ENCODE measurements at places on chromosomes 7 and 10.
A peak's percentile ranks its signal among the peaks of the same experiment; 100 is the strongest.

DNA sequence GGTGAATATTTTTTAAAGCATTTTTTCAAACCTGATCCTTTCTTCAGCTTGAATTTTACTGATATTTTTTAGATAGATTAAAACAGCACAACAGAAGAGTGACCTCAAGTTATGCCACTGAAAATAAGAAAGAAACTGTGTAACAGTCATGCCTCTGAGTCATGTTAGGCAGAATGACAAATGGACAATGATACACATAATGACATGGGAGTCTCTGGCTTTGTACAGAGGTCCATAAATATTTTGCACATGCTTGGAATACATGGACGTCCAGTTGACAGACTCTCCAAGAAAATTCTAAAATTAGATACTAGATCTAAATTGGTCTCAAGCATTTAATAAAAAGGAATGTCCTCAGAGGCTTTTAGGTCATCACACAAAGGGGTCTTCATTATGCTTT lies 21.9 kb upstream of the SEMA3A start:
- DNase-seq: no peak

DNA sequence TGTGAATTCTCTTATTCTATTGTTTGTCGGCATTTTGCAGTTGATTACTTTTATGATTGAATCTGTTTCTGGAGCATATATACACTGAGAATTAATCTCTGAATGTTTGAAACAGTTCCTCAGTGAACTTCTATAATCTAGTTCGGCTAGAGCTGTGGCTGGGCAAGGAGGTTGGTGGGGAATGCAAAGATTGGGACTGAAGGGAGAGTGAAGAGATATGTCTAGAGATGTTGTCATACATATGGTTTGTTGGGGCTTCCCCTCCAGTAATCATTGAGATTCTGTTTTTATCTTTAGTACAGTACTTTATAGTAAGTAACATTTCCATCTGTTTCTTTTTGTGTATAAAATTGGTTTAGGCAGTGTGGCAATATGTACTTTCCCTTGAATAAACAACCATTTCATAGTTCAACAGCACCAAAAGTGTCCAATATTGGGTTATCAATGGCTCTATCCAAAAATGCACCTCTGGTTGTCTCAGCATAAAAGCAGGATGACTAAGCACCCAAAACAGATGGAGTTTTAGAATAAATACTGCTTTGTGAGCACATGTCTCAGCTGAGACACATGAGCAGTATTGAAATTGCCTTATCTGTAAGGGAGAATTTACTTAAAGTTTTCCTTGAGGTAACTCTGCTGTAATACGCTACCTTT lies 36.7 kb downstream of the WAC start:
- no peak for DNase-seq

DNA sequence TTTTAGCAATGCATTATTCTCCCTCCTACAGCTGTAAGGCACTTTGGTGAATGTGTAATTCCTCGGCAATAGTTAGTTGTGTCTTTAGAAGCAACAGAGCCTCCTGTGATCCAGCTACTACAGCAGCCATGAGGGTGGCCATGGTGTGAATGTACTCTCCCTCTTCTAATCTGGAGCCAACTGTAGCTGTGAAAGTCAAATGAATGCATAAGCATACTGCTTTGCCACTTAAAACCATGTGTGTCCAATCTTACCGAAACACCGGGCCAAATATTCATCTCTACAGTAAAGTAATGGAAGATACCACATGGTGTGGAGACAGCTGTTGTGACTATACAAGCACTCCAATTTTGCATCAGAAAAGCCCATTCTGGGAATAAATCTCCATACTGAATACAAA lies 195.0 kb downstream of the DNAJC1 start:
- DNase-seq: no peak

- DNase-seq: no peak
These were observed 229.8 kb upstream of the LRRN3 start for GRCh38 chr7:110861163-110861562.

DNA sequence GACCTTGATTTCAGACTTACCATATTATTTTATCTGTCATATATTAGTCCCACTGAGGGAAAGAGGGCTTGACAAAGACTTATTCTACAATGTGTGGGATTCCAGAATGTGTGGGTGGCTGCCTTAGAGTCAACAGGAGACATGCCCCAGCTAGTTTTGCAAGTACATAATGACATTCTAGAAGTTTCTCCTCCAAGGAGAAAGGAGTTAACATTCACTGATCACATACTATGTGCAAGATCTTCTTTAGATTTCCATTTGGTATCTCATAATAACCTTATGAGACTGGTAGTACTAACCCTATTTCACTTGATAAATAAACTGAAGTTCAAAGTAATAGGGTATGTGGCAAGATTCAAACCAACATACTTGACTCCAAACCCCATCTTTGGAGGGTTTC lies 25.2 kb downstream of the IRF5 start:
- DNase-seq: no peak

- DNase-seq: no peak
These were observed 8.7 kb downstream of the ZKSCAN1 start for GRCh38 chr7:100024020-100024619.

DNA sequence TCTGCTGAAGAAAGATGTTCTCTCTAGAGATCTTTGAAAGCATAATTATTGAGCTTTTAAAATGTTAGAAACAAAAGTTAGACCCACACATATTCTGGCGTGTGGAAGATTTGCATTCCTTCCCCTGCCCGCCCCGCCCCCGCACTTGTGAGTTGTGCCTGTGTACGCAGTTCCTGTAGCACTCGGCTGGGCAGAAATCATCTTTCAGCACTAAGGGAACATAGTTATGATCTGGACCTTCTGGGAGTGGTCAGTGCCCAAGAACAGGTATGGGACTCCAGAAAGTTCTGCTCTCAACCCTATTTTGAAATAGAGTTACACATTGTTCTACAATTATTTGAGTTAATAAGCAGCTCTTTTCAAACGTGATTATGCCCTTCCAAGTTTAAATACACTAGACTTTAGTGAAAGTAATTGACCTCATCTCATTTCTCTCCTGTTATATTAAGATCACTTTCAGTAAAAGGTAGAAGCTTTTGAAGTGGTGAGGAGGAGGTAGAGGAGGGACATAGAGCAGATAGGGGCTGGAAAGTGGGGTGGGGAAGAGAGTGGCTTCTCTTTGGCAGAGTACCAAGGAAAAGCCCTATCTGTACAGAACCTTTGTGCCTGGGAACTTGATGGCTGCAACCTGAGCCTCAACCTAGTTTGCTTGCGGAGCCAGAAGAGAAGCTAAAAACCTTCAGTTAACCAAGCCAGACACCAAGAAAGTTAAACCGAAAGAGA lies 5.7 kb downstream of the BLVRA start:
- no peak for DNase-seq

- DNase-seq: no peak
These were observed 238.8 kb downstream of the BAMBI start for GRCh38 chr10:28915989-28916588.

GRCh38 chr7:155466814-155467733 lies 9.1 kb downstream of the EN2 start:
- no peak for DNase-seq

DNA sequence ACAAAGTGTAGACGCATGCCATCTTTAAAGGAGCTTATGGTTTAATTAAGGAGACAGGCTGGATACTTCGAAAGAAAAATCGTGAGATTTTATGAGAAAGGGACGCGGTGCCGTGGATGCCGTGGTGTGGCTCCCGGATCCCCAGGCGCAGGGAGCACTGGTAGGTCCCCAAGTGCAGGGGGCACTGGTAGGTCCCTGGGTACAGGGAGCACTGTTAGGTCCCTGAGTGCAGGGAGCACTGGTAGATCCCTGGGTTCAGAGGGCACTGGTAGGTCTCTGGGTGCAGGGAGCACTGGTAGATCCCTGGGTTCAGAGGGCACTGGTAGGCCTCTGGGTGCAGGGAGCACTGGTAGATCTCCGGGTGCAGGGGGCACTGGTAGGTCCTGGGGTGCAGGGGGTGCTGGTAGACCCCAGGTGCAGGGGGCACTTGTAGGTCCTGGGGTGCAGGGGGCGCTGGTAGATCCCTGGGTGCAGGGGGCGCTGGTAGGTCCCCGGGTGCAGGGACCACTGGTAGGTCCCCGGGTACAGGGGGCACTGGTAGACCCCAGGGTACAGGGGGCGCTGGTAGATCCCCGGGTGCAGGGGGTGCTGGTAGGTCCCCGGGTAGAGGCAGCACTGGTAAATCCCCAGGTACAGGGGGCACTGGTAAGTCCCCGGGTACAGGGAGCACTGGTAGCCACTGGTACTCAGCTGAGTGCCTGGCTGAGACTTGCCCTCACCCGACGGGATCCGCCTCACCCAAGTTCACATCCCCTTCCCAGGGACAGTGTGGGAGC lies 14.1 kb downstream of the PRKAG2 start:
- DNase-seq: no peak

DNA sequence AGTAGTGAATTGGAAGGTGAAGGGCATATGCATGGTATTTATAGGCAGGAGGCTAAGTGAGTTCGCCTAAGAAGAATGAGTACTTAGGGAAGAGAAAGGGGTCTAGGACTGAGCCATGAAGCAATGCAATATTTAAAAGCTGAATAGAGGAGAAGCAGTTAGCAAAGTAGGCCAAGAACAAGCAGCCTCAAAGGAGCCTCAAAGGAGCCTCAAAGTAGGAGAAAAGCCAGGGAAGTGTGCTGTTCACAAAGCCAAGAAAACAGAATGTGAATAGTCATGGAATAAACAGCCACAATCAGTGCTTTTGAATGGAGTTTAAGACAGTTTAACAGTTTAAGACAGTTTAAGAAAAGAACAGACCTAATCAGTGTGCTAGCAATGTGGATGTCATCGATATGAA lies 762.0 kb downstream of the SORCS1 start:
- DNase-seq: peak; percentile 56

DNA sequence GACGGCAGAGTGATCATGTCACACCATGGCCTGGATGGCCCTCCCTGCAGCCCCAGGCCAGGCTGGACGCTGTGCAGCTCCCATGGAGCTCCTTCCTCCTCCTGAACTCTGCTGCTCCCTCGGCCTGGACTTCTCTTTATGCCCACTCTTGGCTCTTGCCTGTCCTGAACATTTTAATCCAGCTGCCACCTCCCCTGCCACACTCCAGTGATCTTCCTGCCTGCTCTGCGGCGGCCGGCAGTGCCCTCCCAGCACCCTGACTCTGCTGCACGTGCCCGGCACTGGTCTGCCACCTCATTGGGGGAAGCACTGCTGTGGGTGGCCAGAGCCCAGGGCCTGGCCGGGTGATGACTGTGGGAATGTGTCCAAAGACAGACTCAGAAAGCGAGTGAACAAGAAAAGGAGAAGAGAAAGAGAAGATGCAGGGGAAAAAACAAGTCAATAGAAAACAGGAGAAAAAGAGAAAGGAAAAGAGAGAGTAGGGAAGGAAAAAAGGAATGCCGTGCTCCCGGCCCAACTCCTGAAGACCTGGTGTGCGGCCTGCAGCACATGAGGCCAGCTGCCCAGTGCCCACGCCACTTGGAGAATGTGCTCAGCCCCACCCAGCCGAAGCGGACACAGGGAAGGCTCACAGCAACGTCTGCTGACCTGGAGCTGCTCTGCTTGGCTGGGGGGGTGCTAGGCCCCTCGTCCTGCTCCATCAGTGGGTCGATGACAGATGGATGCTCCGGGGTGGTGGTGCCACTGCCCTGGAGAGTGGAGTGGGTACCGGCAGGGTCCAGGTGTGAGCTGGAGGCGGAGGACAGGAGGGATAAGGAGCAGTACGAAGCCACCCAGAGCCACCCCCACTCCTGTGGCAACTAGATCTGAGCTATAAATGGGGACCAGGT lies 115.9 kb downstream of the DLG5 start:
- DNase-seq: no peak

GRCh38 chr10:19488592-19489280 lies 327.5 kb upstream of the PLXDC2 start:
- peak; percentile 56 for DNase-seq

- no peak for DNase-seq
These were observed 16.8 kb upstream of the MALRD1 start for GRCh38 chr10:19031763-19032162.

GRCh38 chr7:90067171-90067570 lies 87.1 kb upstream of the STEAP1 start:
- DNase-seq: no peak

- DNase-seq: peak; percentile 66
These were observed 74.1 kb downstream of the NRBF2 start for GRCh38 chr10:63206997-63207811.

DNA sequence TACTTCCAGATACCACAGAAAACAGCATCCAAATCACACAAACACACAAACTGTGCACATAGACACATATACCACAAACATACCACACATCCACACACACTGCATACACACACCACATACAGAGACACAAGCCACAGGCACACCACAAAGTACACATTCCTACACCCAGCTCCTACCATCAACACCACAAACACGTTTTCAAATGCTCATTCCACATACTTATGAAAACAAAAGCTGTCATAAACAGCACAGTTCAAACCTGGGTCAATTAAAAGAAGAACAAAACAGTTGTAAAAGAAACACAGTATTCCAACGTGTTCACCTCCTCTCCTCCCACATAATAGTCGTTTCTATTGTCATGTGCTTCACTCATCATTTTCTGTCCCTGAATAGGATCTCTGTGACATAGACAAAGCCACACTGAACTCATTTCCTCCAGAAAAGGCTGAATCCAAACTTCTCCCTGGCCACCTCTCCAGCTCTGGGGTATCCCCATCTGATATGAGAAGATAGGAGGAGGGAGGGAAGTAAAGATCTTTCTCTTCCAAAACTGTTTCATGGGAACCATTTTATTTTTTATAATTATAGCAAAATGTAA lies 89.2 kb downstream of the CXCL12 start:
- no peak for DNase-seq

- no peak for DNase-seq
These were observed 116.0 kb downstream of the BUB3 start for GRCh38 chr10:123270221-123270620.

DNA sequence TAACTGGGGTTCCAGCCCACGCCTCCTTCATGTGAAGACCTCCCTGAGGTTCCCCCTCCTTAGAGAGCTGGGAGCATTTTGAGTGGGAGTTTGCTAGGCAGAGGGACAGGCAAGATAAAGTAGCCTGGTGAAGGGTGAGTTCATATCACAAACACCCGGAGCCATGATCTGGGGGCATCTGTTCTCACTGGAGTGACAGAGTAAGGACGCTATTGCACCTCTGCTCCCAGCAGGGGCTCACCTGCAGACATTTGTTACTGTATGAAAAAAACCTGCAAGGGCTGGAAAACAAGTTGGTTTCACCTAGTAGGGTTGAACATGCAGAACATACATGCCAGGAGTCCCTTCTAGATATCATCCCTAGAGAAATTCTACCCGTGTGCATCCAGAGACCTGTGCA lies 88.4 kb downstream of the CARD11 start:
- DNase-seq: no peak

DNA sequence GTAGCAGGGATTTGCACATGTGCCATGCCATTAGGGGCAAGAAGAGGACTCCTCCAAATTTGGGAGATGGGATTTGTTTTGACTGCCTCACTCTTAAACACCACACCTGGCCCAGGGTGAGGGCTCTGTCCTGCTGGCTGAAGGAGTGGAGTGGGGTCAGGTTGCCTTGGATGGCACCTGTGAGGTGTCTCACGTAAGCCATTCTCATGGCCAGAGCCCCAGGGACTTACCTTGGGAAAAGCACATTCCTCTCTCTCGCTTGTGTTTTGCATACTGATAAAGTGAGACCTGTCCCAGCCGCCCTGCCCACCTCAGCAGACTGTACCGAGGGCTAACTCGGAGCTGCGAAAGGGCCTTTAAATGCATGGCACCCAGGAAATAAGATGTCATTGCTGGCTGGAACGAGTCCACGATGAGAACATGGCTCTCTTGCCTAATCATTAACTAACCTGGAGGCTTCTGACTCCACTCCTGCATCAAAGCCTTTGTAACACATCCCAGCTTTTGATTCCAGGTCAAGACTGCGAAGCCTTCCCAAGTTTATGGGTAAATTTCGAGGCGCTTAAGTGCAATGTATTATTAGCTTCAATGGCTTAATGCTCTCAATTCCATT lies 184.0 kb upstream of the RNF32 start:
- no peak for DNase-seq

GRCh38 chr10:116121640-116122525 lies 151.1 kb downstream of the GFRA1 start:
- no peak for DNase-seq

Data from hindlimb muscle (tissue), 1 donor.